ENCODE measurements at places on chromosomes 2 and 18.

DNA sequence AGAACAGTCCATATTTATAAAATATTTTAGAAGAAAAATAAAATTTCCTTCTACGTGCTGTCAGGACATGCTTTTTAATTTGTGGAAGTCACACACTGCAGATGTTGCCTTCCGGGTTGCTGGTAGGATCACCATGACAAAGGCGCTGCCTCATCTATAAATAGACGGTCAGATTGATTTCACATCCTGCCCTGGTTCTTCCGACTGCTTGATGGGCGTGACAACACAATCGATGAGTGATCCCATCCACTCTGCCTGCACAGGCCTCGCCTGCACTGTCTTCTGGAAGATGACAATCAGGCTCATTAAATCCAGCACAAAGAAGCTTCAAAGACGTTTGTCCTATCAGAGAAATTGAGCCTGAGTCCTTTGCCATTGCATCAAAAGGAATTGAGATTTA, 318.9 kb upstream of the TRIB2 start:
- no peak for DNase-seq

- DNase-seq, result no peak
Observed at GRCh38 chr18:79965119-79965902, 868 bp downstream of the HSBP1L1 start.

DNA sequence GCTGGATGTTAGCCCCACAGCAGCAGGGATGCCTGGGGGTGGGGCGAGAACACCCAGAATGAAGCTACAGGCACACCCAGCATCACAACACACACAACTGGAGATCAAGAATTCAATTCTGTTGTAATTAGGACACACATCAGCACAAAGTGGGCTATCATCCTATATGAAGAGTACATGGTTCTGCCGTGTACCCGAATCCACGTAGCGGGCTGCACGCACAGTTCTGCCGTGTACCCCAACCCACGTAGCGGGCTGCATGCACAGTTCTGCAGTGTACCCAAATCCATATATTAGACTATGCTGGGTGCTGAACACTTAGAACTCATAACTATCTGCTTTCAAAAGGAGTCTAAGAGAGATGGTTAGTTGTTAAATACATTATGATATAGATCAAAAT, 86.5 kb downstream of the EIPR1 start:
- no peak for DNase-seq

- no peak for DNase-seq
Observed at GRCh38 chr2:212854771-212855170, 296.6 kb downstream of the IKZF2 start.

GRCh38 chr18:32906506-32907310, 133.9 kb upstream of the KLHL14 start:
- DNase-seq, result no peak

DNA sequence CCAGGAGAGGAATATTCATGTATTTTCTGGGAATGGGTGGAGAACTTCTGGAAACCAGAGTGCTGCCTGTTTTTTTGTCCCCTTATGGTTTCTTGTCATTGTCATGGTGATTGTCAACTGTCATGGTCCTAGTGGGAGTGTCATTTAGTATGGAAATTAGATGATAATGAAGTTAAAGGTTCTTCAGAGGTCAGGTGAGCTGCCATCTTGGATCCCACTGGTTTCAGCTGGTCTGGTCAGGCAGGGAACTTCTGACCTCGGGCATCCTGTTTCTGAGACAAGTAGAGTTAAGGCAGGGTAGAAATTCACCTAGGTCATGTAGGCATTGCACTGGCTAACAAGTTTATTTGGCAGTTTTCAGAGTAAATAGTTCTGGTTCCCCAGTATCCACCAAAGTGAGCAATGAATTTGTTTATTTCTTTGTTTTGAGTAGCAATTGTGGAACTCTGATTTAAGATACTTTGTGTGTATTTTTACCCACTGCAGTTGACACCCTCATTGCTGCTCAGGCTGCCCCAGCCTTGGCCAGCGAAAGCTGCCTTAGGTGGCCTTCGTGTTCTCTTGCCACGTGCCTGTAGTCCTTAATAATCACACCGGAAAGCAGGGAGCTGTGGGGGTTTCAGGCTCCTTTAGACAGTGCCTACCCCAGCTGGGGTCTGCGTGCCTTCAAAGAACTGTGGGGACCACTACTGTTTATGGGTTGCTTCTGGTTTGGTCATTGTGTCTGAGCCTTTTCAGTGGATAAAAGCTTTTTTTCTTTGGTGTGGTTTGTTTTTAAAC, 48.7 kb downstream of the NCK2 start:
- no peak for DNase-seq

- DNase-seq, result no peak
Observed at GRCh38 chr2:188443207-188443606, 151.5 kb downstream of the GULP1 start.

DNA sequence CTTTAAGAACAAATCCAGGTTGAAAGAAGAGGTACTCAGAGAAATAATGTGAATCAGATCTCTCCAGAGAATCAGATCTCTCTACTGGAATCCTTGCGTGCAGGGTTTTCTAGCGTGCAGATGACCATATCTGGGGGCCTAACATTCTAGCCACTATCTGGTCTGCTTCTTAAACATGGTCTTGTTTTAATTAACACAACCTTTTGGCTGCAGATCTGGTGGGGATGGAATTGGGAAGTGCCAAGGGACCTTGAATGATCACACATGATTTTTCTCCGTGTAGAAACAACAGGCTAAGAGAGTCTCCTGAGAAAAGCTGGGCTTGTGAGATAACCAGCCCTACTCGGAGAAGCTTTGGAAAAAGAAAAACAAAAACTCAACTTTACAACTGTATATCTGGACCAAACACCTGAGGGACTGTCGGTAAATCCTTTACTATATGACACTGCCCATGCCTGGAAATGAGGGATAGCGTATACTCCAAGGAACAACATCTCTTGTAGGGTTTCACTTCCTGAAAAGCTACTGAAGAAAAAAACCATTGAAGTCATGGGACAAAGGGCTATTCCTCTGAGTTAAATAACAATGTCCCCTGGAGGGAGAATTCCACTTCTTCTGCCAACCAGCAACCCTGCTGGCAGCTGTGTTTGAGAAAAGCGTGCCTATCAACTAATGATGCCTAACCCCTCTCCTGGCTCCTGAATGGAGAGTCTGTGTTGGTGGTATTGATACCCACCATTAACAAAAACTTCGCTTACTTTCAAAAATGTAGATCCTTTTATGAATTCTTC, 171.0 kb upstream of the REV1 start:
- DNase-seq, result no peak

- DNase-seq, result no peak
Observed at GRCh38 chr2:214604861-214605260, 194.0 kb downstream of the VWC2L start.

- DNase-seq, result no peak
Observed at GRCh38 chr18:68916734-68917133, 118.9 kb downstream of the CCDC102B start.

GRCh38 chr2:236964291-236964690, 121.4 kb upstream of the COPS8 start:
- DNase-seq, result no peak

DNA sequence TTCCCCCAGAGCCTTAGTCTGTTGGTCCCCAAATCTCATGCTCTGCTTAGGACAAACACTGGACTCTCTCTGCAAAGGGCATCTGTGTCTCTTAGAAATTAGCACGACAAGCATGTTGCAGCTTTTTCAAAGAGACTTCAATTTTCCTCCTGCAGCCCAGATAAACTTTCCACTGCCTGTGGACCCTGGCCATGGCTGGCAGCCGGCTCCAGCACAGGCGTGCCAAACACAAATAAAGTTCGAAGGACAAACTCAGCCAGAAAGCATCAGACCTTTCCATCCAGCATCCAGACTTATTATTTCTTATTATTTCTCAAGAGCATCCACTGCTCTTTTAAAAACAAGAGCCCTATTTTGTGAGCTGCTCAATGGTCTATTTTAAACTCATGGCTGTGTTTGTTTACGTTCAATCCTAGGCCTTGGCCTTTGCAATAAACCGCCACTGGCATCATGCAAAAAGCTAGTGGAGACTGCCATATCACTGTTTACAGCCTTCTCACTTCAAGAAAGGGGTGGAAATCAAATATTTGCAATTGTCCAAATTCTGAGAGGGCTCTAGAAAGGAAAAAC, 300.8 kb downstream of the BCL11A start:
- DNase-seq, result no peak
